ENCODE measurements at places on chromosomes 5 and 9.

GRCh38 chr9:77807846-77808750 lies 160.0 kb upstream of the GNA14 start:
- no peak overlapping the region for H3K27ac ChIP-seq
- no peak overlapping the region for H3K4me3 ChIP-seq
- H3K27me3 ChIP-seq = no peaks in the 10 kb centered on the region
- no peaks in the 10 kb centered on the region for H3K4me1 ChIP-seq
- peaks cover 31% of the 10 kb centered on the region for H3K36me3 ChIP-seq

DNA sequence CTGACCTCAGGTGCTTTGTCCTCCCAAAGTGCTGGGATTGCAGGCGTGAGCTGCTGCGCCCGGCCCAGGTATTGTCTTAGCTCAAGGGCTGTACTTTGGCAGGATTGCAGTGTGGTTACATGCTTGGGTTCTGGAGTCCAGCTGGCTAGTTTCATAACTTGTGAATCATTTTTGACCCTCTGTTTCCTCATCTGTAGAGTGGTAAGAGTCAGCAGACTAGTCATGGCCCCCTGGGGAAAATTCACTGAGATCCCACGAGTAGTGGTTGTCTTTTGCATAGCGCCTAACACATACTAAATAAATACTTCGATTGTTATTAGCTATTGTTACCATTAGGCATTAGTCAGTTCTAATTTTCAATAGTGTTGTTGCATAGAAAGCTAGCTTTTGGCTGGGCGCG lies 14.3 kb downstream of the PTPA start:
- peaks cover 2% of the 10 kb centered on the region for H3K27me3 ChIP-seq
- H3K27ac ChIP-seq = no peak overlapping the region
- H3K36me3 ChIP-seq = peaks cover 59% of the 10 kb centered on the region
- DNase-seq = no peak

GRCh38 chr5:54211912-54212311 lies 98.5 kb downstream of the ARL15 start:
- no peaks in the 10 kb centered on the region for H3K36me3 ChIP-seq
- no peaks in the 10 kb centered on the region for H3K27me3 ChIP-seq
- no peak overlapping the region for H3K27ac ChIP-seq
- H3K4me1 ChIP-seq = peaks cover 59% of the 10 kb centered on the region

DNA sequence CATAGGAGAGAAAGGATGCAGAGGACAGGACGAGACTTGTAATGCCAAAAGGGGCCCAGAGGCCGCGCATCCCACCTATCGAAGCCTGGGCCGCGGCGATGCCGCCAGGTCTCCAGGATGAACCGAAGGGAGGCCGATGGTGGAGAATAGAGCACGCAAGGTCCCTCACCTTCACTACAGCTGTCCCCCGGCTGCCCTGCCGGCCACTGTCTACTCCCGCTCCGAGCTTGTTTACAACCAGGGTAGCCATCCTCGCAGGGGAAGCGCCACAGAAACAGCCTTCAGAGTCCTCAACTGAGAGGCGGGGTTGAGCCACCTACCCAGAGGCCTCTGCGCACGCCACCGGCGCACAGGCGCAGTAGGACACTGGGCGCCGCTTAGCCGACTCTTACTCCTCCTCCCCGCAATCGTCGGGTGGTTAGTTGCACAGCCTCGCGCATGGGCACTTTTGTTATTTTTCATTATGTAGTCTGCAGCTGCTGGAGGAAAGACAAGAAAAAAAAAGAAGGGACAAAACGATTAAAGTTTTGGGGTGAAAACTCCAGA lies at the start of gene TRIM23:
TRIM23 (minus strand) TSS at position 309 of the 546 bp plus-strand sequence; CDS start at position 250, 59 bp downstream.
- H3K4me1 ChIP-seq = peaks cover 33% of the 10 kb centered on the region
- no peaks in the 10 kb centered on the region for H3K27me3 ChIP-seq
- peak within 1 kb of the TSS; percentile 98 for H3K4me3 ChIP-seq
- peak within 1 kb of the TSS; percentile 99 for H3K27ac ChIP-seq
- peaks cover 10% of the 10 kb centered on the region for H3K36me3 ChIP-seq
- DNase-seq = peak; percentile 88

DNA sequence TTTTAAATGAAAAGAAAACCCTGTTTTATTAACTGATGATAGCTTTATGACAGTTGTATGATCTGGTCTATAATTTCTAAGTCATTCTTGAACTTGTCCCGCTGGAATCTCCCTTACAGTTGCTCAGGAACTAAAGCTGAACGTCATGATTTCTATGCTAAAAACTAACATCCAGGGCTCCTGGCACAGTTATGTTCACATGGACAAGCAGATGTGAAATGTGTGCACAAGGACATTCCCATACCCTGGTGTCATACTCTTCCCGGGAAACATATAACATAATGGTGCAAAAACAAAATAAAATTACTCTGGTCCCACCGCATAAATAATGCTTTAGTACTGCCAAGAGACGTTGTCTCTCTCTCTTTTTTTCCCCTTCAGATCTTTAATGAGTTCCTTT lies 134.9 kb downstream of the PRDM6 start:
- no peaks in the 10 kb centered on the region for H3K4me1 ChIP-seq
- H3K27me3 ChIP-seq = peaks cover 12% of the 10 kb centered on the region
- no peaks in the 10 kb centered on the region for H3K36me3 ChIP-seq
- H3K4me3 ChIP-seq = no peak overlapping the region
- DNase-seq = no peak

- no peaks in the 10 kb centered on the region for H3K27me3 ChIP-seq
- no peak for DNase-seq
- peak overlapping the region; percentile 69 for H3K4me3 ChIP-seq
- peak overlapping the region; percentile 84 for H3K27ac ChIP-seq
These were observed 22.2 kb downstream of the AMBP start for GRCh38 chr9:114055894-114056293.

GRCh38 chr5:56301069-56301468 lies 67.9 kb upstream of the ANKRD55 start:
- H3K27ac ChIP-seq = no peak overlapping the region
- H3K27me3 ChIP-seq = no peaks in the 10 kb centered on the region
- no peak for DNase-seq
- H3K36me3 ChIP-seq = no peaks in the 10 kb centered on the region
- H3K4me3 ChIP-seq = no peak overlapping the region

- peak; percentile 65 for DNase-seq
- no peaks in the 10 kb centered on the region for H3K27me3 ChIP-seq
- peak within 1 kb of the TSS; percentile 74 for H3K27ac ChIP-seq
- peak within 1 kb of the TSS; percentile 84 for H3K4me3 ChIP-seq
- peaks cover 76% of the 10 kb centered on the region for H3K4me1 ChIP-seq
These were observed at the start of gene DBN1 for GRCh38 chr5:177473443-177474001. TSS of gene DBN1 (minus strand) at chr5:177473634. CDS start at chr5:177473521, 113 bp downstream.

DNA sequence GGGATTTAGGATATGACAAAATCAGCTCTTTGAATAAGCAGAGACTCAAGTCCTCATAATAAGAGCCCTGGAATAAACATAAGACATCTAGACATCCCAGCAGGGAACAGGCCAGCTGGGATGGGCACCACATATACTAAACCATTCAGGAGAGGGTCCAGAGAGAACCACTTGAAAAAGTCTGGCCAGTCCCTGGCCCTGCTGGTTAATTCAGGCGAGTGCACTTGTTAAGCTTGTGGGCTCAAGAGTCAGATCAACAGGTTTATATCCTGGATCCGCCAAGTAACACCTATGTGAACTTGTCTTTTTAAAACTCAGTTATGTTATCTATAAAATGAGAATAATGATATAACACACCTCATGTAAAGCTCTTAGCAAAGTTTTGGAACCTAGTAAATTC lies 63.3 kb downstream of the CAVIN4 start:
- H3K36me3 ChIP-seq = no peaks in the 10 kb centered on the region
- no peak overlapping the region for H3K4me3 ChIP-seq
- peaks cover 3% of the 10 kb centered on the region for H3K27me3 ChIP-seq

DNA sequence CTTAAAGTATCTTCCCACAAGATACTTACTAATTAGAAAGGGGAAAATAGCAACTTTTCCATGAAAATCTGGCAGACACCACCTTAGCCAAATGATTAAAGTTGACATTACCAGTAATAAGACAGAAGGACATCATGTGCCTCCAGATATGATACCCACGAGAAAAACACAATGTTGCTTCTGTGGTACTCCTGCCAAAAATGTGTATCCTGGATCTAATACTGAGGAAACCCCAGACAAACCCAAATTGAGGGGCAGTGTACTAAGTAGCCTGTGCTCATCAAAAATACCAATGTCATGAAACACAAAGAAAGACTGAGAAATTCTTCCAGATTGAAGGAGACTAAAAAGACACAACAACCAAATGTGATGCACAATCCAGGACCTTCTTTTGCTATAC lies 85.3 kb downstream of the TTLL11 start:
- H3K4me1 ChIP-seq = no peaks in the 10 kb centered on the region
- H3K4me3 ChIP-seq = no peak overlapping the region
- no peak for DNase-seq

DNA sequence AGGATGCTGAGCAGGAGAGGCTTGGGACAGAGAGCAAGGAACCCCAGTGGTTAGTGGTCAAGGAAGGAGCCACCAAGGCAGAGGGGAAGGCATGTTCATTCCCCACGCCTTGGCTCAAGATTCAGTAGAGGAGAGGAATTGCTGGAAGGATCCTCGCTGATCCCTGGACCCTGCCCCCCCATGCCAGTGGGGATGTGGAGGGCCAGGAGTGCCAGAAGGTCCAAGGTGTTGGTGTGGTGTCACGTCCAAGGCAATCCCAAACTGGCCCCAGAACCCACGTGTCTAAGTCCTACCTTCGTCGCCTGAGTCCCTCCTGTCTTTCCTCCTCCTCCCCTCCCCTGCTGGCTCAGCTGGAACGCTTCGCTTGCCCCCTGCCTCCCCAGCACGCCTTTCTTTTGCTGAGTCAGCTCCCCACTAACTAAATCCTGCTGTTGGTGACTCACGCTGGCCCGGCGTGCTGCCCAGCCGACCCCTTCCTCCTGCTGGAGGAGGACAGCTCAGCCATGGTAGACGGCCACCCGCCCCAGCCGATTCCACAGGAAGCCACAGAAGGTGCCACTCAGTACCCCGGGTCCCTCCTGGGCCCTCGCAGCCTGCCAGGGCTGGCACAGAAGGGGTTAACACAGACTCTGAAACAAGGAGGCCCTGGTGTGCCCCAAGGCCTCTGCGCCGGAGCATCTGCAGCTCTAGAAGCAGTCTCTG lies 37.6 kb upstream of the ORM1 start:
- DNase-seq = peak; percentile 37
- peaks cover 57% of the 10 kb centered on the region for H3K4me1 ChIP-seq
- peak overlapping the region; percentile 26 for H3K4me3 ChIP-seq
- no peaks in the 10 kb centered on the region for H3K27me3 ChIP-seq
- H3K36me3 ChIP-seq = peaks cover 10% of the 10 kb centered on the region

DNA sequence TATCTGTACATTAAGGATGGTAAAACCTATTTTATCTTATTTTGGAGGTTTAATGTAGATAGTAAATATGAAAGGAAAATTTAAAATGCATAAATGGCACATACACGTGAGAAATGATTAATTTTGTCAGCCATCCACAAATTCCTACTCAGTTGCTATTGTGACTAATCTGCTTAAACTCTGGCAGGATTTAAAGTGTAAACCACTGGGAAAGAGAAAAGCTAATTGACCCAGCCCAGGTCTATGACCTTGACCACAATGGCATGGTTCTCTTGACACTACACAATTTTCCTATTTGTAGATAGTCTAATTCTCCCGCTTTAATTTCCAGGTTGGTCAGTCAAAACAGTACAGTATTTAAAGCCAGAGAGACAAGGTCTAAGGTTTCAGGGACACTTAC lies 459.0 kb upstream of the KLF4 start:
- H3K4me1 ChIP-seq = no peaks in the 10 kb centered on the region
- H3K4me3 ChIP-seq = no peak overlapping the region
- DNase-seq = no peak
- peaks cover 7% of the 10 kb centered on the region for H3K27me3 ChIP-seq

DNA sequence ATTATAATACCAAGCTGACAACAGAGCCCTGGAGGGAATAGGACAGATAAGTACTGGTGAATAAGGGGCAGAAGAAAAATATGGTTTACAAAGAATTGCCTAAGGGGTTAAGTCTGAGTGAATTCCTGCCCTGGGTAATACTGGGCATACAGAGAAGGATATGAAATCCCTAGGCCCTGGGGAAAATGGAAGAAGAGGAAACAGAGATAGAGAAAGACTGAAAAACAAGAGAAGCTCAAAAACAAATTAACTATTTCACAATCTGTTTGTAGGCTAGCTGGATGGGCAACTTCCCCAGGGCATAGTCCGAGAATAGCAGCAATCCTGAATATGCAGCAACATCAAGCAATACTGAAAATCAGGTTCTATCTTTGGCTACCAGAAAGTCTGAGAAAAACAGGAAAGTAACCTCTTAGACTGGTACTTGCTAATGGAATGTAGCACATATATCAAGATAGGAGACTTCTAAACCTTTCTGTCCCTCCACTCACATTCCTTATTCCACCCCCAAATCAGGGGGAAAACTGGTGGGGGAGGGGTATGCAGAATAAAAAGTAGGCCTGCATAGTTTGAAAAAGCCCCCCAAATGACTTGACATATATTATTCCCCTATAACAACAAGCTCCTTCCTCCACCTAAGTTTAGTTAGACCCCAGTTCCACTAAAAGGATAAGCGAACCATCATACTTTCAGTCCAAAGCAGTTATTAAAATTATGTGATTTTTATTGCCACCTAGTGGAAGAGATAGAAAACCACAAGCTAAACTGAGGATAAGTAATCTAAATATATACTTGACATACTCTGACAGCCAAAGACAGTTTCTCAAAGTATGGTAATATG lies 20.6 kb downstream of the SLC38A9 start:
- no peaks in the 10 kb centered on the region for H3K4me1 ChIP-seq
- H3K27me3 ChIP-seq = no peaks in the 10 kb centered on the region
- H3K4me3 ChIP-seq = no peak overlapping the region
- DNase-seq = no peak
- H3K36me3 ChIP-seq = peaks cover 27% of the 10 kb centered on the region

- H3K4me1 ChIP-seq = no peaks in the 10 kb centered on the region
- no peaks in the 10 kb centered on the region for H3K27me3 ChIP-seq
These were observed 191.0 kb downstream of the ADAMTS6 start for GRCh38 chr5:65290677-65291076.

GRCh38 chr9:125142560-125143376 lies 560 bp downstream of the SCAI start:
- peak overlapping the region; percentile 99 for H3K4me3 ChIP-seq
- no peaks in the 10 kb centered on the region for H3K27me3 ChIP-seq
- peak overlapping the region; percentile 81 for H3K27ac ChIP-seq
- peaks cover 10% of the 10 kb centered on the region for H3K4me1 ChIP-seq

All from nephron progenitor cell (in vitro differentiated cells).